Panc1 (cell line): ENCODE measurements at places on chromosomes 1 and 21. TPM values are rescaled to one million over a fixed set of nuclear protein-coding genes. Genes with fewer than 3 reads are reported as not detected.
A peak's percentile ranks its signal among the peaks of the same experiment; 100 is the strongest.

- peaks cover 73% of the 10 kb centered on the region for H3K4me1 ChIP-seq
- no peak for DNase-seq
- H3K36me3 ChIP-seq = no peaks in the 10 kb centered on the region
- no peaks in the 10 kb centered on the region for H3K27me3 ChIP-seq
- H3K27ac ChIP-seq = peak overlapping the region; percentile 98
These were observed 13.1 kb downstream of the STK40 start for GRCh38 chr1:36372617-36373016.

Gene SERTAD4
- total RNA-seq = 0.31 TPM

GRCh38 chr1:177847843-177848242 is 122.0 kb downstream of the SEC16B start:
- no peak overlapping the region for H3K4me3 ChIP-seq
- H3K27me3 ChIP-seq = peaks cover 14% of the 10 kb centered on the region
- H3K36me3 ChIP-seq = no peaks in the 10 kb centered on the region
- H3K4me1 ChIP-seq = no peaks in the 10 kb centered on the region
- no peak for DNase-seq
- no peak overlapping the region for H3K27ac ChIP-seq

GRCh38 chr1:224253721-224254120 is 70.7 kb downstream of the DEGS1 start:
- no peaks in the 10 kb centered on the region for H3K4me1 ChIP-seq
- H3K27ac ChIP-seq = no peak overlapping the region
- no peak overlapping the region for H3K4me3 ChIP-seq
- no peaks in the 10 kb centered on the region; the same call in 1 of the 2 replicates for H3K36me3 ChIP-seq

DNA sequence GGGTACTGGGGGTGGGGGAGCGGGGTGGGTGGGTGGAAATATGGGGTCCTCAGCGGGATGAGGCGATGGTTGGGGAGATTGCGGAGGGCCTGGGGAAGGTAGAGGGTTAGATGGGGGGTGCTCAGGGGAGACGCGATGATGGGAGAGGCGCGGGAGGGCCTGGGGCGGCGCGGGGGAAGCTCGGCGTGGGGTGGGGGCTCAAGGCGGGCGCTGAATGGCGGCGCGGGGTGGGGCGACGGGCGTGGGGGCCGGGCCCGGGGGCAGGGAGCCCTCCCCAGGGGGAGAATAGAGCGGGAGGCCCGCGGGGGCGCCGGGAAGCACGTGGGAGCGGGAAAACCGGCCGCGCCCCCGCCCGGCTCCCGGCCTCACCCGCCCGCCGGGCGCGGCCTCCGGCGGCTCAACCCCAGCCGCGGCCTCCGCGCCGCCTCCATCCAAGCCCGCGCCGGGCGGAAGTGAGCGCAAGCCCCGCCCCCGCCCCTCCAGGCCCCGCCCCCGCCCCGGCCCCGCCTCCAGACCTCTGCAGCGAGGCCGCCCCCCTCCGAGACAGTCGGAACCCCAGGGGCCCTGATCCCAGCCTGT is at the start of gene FAAP20:
FAAP20 (minus strand) TSS at position 454 of the 579 bp plus-strand sequence; CDS start at position 431, 23 bp downstream.
- DNase-seq = no peak
- no peaks in the 10 kb centered on the region for H3K27me3 ChIP-seq
- H3K36me3 ChIP-seq = no peaks in the 10 kb centered on the region; the same call in 1 of the 2 replicates
- peaks cover 46% of the 10 kb centered on the region for H3K4me1 ChIP-seq
- peak within 1 kb of the TSS; percentile 63 for H3K4me3 ChIP-seq
- H3K27ac ChIP-seq = peak within 1 kb of the TSS; percentile 91

- no peak overlapping the region for H3K4me3 ChIP-seq
- H3K27me3 ChIP-seq = no peaks in the 10 kb centered on the region
- no peaks in the 10 kb centered on the region for H3K36me3 ChIP-seq
- DNase-seq = no peak
- H3K27ac ChIP-seq = no peak overlapping the region
- H3K4me1 ChIP-seq = no peaks in the 10 kb centered on the region; the same call in 1 of the 2 replicates
These were observed 31.5 kb downstream of the DPT start for GRCh38 chr1:168697356-168698126.

- no peak for DNase-seq
- H3K27me3 ChIP-seq = no peaks in the 10 kb centered on the region
- H3K4me3 ChIP-seq = no peak overlapping the region
These were observed 39.2 kb upstream of the RUNX1 start for GRCh38 chr21:35088319-35088771.

- H3K27me3 ChIP-seq = no peaks in the 10 kb centered on the region
- DNase-seq = peak; percentile 12
- H3K36me3 ChIP-seq = no peaks in the 10 kb centered on the region
- no peak overlapping the region for H3K4me3 ChIP-seq
These were observed 131.9 kb downstream of the CRB1 start for GRCh38 chr1:197399755-197400521.

DNA sequence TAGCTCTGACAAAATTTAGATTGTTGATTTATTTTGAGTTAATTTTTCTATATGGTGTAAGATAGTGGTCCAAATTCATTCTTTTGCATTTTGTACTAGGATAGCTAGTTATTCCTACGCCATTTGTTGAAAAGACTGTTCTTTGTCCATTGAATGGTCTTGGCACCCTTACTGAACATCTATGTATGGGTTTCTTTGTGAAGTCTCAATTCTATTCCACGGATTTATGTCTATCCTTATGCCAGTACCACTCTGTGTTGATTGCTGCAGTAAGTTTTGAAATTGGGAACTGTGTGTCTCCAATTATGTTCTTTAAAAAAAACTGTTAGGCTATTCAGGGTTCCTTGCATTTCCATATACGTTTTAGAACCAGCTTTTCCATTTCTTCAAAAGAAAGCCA is 145.7 kb downstream of the ZNF644 start:
- H3K4me3 ChIP-seq = no peak overlapping the region
- no peaks in the 10 kb centered on the region for H3K27me3 ChIP-seq
- no peaks in the 10 kb centered on the region for H3K36me3 ChIP-seq
- H3K4me1 ChIP-seq = no peaks in the 10 kb centered on the region
- no peak overlapping the region for H3K27ac ChIP-seq

- peak overlapping the region; percentile 96 for H3K27ac ChIP-seq
- peaks cover 81% of the 10 kb centered on the region for H3K4me1 ChIP-seq
These were observed 24.4 kb downstream of the DHRS3 start for GRCh38 chr1:12593621-12594066.

Gene C21orf58
- 12.7 TPM for total RNA-seq

Gene HCRTR1
- total RNA-seq = 0.18 TPM

DNA sequence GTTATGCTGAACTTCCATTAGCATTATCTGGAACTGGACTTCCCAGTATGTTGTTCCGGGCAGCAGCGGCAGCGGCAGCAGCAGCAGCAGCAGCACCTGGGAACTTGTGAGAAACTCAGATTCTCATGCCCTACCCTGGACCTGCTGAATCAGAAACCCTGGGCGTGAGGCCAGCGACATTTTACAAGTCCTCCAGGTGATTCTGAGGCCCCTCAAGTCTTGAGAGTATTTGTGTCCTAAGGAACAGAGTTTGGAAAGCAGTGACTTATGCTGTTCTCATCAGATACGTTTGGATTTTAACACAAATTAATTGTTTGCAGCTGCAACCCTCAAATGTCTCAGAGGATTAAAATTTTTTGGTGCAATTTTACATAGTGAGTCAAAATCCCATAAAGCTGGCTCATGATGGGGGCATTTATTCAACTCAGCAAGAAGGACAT is 157.2 kb upstream of the KAZN start:
- H3K27ac ChIP-seq = no peak overlapping the region
- no peak for DNase-seq
- H3K36me3 ChIP-seq = no peaks in the 10 kb centered on the region
- no peak overlapping the region for H3K4me3 ChIP-seq
- H3K4me1 ChIP-seq = no peaks in the 10 kb centered on the region

Gene ID3
- 39.6 TPM for total RNA-seq

Gene TMPRSS3
- total RNA-seq = not detected

GRCh38 chr1:24972915-24973242 is 42.8 kb upstream of the RUNX3 start:
- no peaks in the 10 kb centered on the region for H3K4me1 ChIP-seq
- H3K27me3 ChIP-seq = 0 out of 2 replicates have a peak, but pooled peaks cover 4% of the 10 kb centered on the region
- DNase-seq = no peak
- no peaks in the 10 kb centered on the region for H3K36me3 ChIP-seq
- H3K27ac ChIP-seq = no peak overlapping the region

- H3K4me1 ChIP-seq = no peaks in the 10 kb centered on the region
- H3K27me3 ChIP-seq = peaks cover 9% of the 10 kb centered on the region
- DNase-seq = no peak
- H3K27ac ChIP-seq = no peak overlapping the region
- no peak overlapping the region for H3K4me3 ChIP-seq
These were observed 28.1 kb downstream of the RNF187 start for GRCh38 chr1:228515200-228515834.

- no peaks in the 10 kb centered on the region for H3K36me3 ChIP-seq
- no peak for DNase-seq
- no peak overlapping the region for H3K4me3 ChIP-seq
- H3K27me3 ChIP-seq = no peaks in the 10 kb centered on the region
- H3K27ac ChIP-seq = no peak overlapping the region
- H3K4me1 ChIP-seq = no peaks in the 10 kb centered on the region
These were observed 10.1 kb downstream of the JAM2 start for GRCh38 chr21:25649146-25649545.

Gene CHIT1
- total RNA-seq = not detected

DNA sequence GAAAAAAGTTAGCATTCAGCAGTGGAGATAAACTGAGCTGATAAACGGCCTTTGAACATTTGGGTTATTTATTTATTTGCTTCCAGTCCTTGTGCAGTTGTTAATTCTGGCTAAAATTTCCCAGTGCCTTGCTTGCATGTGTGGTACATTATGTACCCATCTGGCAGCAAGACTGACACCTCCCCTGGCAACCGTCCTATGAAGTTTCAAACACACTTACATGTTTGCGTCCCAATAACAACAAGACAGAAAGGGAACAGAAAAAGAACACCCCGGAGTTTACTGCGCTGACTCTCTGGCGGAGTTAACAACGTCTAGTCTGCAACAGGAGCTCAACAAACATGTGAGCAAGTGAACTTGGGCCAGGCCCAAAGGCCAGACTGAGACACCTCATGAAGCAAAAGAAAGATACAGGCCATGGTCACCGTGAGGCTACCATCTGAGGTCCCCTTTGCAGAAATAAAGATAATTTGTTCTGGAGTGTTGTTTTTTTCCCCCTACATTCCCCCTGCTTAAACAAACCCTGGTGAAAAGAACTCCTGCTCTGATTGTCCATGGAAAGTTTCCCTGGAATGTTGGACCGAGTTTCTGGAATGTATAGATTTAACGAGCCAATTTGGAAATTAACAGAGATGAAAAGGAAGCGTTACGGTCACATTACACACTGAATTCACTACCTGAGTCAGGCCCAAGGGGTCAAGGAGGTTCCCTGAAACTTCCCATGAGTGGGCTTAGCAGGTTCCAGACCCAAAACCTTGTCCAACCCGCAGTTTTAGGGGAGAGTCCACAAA is 33.4 kb downstream of the TRABD2B start:
- no peak overlapping the region for H3K4me3 ChIP-seq
- no peaks in the 10 kb centered on the region for H3K36me3 ChIP-seq
- H3K4me1 ChIP-seq = no peaks in the 10 kb centered on the region
- DNase-seq = no peak
- H3K27me3 ChIP-seq = no peaks in the 10 kb centered on the region

GRCh38 chr1:229161740-229162139 is 109.2 kb upstream of the RAB4A start:
- DNase-seq = no peak
- no peak overlapping the region for H3K4me3 ChIP-seq
- no peak overlapping the region for H3K27ac ChIP-seq

- H3K27ac ChIP-seq = no peak overlapping the region
- H3K4me1 ChIP-seq = no peaks in the 10 kb centered on the region; the same call in 1 of the 2 replicates
These were observed 11.0 kb upstream of the PEAR1 start for GRCh38 chr1:156882543-156882942.

Gene HMCN1
- total RNA-seq = 0.23 TPM

- DNase-seq = no peak
- H3K36me3 ChIP-seq = no peaks in the 10 kb centered on the region
- H3K27me3 ChIP-seq = no peaks in the 10 kb centered on the region
- H3K4me1 ChIP-seq = no peaks in the 10 kb centered on the region
These were observed 4.5 kb upstream of the PDZK1IP1 start for GRCh38 chr1:47194311-47194710.

GRCh38 chr21:33033094-33033951 is 7.6 kb downstream of the OLIG2 start:
- H3K27me3 ChIP-seq = peaks cover 2% of the 10 kb centered on the region; the same call in 1 of the 2 replicates
- no peaks in the 10 kb centered on the region for H3K4me1 ChIP-seq
- H3K36me3 ChIP-seq = no peaks in the 10 kb centered on the region
- DNase-seq = no peak
- H3K27ac ChIP-seq = no peak overlapping the region
- H3K4me3 ChIP-seq = no peak overlapping the region

Gene LCA5L
- 0.87 TPM for total RNA-seq

DNA sequence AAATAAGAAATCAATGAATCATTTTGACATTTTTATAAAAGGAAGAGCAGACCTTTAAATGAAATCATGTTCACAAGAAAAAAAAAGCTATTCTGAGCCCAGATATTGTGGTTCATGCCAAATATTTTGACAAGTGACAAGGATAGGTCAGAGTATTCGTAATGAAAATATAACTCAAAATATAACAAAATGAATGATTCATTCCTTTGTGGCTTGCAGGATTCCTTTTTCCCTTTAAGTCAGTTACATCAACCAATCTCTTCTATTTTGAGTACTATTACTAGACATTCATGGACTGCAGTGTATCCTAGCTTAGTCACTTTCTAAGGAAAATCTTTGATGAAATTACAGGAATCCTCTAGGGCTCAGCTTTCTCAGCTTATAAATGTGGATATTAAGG is 188.7 kb downstream of the COL11A1 start:
- no peaks in the 10 kb centered on the region for H3K27me3 ChIP-seq
- H3K36me3 ChIP-seq = no peaks in the 10 kb centered on the region
- no peak overlapping the region for H3K27ac ChIP-seq
- H3K4me1 ChIP-seq = no peaks in the 10 kb centered on the region

- no peaks in the 10 kb centered on the region for H3K27me3 ChIP-seq
- H3K4me1 ChIP-seq = no peaks in the 10 kb centered on the region
- DNase-seq = no peak
- H3K36me3 ChIP-seq = no peaks in the 10 kb centered on the region
- no peak overlapping the region for H3K27ac ChIP-seq
These were observed 17.8 kb downstream of the GBP6 start for GRCh38 chr1:89381618-89382017.

GRCh38 chr21:38349111-38349746 is 92.4 kb downstream of the KCNJ15 start:
- H3K27ac ChIP-seq = no peak overlapping the region
- H3K4me3 ChIP-seq = no peak overlapping the region
- no peak for DNase-seq
- no peaks in the 10 kb centered on the region for H3K36me3 ChIP-seq

DNA sequence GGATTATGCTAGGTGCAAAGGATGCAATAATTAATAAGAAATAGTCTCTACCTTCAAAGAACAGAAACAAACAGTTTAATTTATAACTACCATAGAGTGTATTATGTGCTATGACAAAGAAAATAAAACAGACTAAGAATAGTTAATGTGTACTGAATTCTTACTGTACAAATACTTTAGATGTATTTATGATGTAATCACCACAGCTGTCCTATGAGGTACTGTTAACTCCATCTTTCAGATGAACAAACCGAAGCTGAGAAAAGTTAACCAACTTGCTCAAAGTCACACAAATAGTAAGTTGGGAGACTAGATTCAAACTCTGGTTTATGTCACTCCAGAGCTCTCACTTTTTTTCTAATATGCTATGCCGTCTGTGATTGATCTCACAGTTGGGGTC is 77.0 kb upstream of the FGGY start:
- H3K36me3 ChIP-seq = no peaks in the 10 kb centered on the region
- no peak overlapping the region for H3K27ac ChIP-seq
- no peak overlapping the region for H3K4me3 ChIP-seq
- H3K4me1 ChIP-seq = no peaks in the 10 kb centered on the region
- no peaks in the 10 kb centered on the region for H3K27me3 ChIP-seq
- DNase-seq = no peak
